Stimulated activated memory B cell treated with anti-CD40 and anti-IgM and Interleukin-4, amounts not matched to agents 10 μg/mL and 1 μg/mL and 100 μg/mL, for 72 hours (primary cell): ENCODE measurements at places on chromosomes 4 and X.

DNA sequence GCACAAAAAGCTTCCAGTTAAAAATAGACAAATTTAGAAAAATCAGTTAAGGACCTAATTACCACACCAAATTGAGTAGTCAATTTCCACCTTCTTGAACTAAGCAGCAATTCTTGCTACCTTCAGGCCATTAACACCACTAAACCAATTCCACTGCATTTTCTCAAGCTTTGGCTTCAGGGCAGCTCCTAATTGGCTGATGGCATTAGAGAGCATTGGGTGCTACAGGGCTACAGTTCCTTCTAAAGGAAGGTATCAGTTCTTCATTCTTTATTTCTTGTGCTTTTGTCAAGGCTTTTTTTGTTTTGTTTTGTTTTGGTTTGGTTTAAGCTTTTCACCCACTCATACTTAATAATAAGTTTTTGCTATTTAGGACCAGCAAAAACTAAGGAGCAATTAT, 90.2 kb upstream of the FAM241A start:
- H3K36me3 ChIP-seq, result no peaks in the 10 kb centered on the region
- ATAC-seq, result no peak
- H3K27ac ChIP-seq, result no peak overlapping the region

GRCh38 chr4:44638091-44638490, 13.3 kb downstream of the YIPF7 start:
- no peaks in the 10 kb centered on the region for H3K27me3 ChIP-seq
- no peak overlapping the region for H3K27ac ChIP-seq
- H3K4me3 ChIP-seq, result no peak overlapping the region
- no peak for ATAC-seq
- no peaks in the 10 kb centered on the region for H3K4me1 ChIP-seq
- no peaks in the 10 kb centered on the region for H3K36me3 ChIP-seq

GRCh38 chr4:76272073-76272472, 20.6 kb downstream of the FAM47E start:
- no peak for ATAC-seq
- H3K27me3 ChIP-seq, result peaks cover 35% of the 10 kb centered on the region
- H3K27ac ChIP-seq, result no peak overlapping the region

DNA sequence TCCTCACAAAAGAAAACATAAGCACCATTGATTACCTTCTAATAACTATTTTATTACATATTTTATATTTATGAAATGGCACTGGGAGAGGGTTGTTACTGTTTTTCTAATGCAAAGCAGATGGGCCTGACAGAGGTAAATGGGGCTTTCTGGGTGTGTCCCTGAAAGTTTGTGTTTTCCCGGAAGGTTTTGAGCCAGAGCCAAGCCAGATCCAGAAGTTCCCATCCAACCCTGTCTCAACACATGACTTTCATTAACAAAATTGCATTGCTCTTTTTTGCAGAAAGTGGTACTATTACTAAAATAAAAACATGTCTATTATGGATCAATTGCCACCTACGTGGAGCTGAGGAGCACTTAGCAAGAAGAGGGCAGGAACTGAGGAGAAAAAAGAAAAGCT, 181.3 kb downstream of the RAB28 start:
- no peak overlapping the region for H3K4me3 ChIP-seq
- no peaks in the 10 kb centered on the region for H3K4me1 ChIP-seq
- H3K36me3 ChIP-seq, result peaks cover 53% of the 10 kb centered on the region
- no peak for ATAC-seq

DNA sequence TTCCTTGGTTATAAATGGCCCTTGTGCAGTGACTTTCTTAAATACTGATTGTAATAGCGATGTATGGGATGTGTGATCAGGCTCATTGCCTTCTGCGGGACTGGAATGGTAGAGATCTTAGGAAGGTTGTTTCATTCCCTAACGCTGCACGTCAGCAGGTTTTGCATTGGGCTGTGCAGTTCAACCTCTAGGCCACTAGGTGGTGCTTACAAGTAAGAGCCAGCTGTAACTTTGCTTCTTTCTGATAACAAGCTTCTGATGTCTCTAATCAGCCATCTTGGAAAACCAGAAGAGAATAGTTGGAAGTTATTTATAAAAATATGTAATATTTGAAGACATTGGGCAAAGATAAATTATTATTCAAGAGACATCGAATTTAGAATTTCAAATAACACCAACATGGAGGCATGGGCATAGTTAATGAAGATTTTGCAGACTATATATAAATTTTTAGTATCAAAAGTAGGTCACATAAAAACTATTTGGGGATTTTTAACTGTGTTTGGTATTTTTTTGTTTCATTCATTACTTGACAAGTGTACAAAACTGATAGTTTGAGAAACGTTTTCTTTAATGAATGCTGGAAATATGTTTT, 339.7 kb upstream of the PCDH7 start:
- H3K27me3 ChIP-seq, result no peaks in the 10 kb centered on the region
- no peak for ATAC-seq
- no peak overlapping the region for H3K27ac ChIP-seq
- H3K4me3 ChIP-seq, result no peak overlapping the region

DNA sequence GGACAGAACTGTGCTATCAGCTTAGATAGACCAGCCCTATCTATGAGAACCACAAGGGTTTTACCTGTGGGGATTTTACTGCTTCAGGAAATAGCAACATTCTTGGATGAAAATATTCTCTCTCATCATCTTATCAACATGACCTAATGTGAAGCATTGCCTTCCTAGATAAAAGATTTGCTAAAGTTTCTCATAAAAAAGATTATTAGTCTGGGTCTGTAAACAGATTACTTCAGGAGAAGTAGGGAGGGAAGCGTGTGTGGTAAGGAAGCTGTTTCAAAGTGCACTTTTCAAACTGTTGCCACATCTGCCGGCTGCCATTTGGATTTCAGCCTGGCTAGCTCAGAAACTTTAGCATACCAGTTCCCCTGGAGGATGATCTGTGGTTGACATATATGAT, at the start of gene NOX1:
TSS of gene NOX1 (minus strand) at position 35 of the 400 bp plus-strand sequence. CDS start 220 bp downstream, outside the sequence.
- H3K4me1 ChIP-seq, result no peaks in the 10 kb centered on the region
- no peaks in the 10 kb centered on the region for H3K27me3 ChIP-seq
- no peaks in the 10 kb centered on the region for H3K36me3 ChIP-seq
- H3K27ac ChIP-seq, result no peak within 1 kb of the TSS
- ATAC-seq, result no peak

DNA sequence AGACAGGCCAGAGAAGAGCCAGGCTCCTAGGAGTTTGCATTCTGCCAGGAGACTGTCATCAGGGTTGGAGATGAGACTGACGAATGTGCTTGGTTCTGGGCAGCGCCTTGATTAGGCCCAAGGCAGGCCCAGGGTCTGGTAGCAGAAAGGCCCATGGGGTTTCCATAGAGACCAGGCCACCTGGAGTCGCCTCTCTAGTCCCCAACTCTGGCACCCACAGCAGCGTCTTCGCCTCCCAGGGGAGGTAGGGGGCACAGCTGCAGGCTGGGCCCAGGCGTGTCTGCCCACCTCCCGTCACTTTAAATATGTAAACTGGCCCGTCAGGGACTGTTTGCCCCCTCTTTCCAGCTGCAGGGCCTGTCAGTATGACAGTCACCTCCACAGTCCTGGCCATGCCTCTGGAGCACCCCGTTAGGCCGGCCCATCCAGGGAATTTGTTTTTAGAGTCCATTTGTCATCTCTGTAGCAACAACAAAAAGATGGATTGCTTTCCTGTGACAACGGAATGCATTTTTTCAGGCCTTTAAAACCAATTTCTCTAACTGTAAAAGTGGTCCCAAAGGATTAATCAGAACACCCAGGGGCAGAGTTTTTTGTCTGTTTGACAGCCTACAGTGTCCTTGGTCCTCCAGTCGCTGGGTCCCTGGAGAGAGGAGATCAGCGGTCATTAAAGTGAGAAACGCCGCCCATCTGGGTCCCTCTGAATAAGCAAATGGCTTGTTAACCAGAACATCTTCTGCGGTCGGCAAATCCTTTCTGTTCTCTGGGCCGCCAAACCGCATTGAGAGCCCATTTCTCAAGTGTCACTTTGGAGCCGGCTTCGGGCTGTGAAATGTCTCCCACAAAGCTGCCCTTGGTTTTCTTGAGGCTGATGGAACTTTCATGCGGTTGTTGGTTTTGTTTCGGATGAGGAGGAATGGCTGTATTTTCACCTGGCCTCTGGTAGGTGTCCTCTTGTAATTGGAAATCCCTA, 153.0 kb upstream of the PSAPL1 start:
- H3K27me3 ChIP-seq, result no peaks in the 10 kb centered on the region
- no peak for ATAC-seq
- H3K4me3 ChIP-seq, result no peak overlapping the region
- no peaks in the 10 kb centered on the region for H3K36me3 ChIP-seq

GRCh38 chrX:10750581-10750980, 130.2 kb upstream of the MID1 start:
- H3K4me1 ChIP-seq, result no peaks in the 10 kb centered on the region
- no peak for ATAC-seq
- no peak overlapping the region for H3K4me3 ChIP-seq
- no peaks in the 10 kb centered on the region for H3K27me3 ChIP-seq

DNA sequence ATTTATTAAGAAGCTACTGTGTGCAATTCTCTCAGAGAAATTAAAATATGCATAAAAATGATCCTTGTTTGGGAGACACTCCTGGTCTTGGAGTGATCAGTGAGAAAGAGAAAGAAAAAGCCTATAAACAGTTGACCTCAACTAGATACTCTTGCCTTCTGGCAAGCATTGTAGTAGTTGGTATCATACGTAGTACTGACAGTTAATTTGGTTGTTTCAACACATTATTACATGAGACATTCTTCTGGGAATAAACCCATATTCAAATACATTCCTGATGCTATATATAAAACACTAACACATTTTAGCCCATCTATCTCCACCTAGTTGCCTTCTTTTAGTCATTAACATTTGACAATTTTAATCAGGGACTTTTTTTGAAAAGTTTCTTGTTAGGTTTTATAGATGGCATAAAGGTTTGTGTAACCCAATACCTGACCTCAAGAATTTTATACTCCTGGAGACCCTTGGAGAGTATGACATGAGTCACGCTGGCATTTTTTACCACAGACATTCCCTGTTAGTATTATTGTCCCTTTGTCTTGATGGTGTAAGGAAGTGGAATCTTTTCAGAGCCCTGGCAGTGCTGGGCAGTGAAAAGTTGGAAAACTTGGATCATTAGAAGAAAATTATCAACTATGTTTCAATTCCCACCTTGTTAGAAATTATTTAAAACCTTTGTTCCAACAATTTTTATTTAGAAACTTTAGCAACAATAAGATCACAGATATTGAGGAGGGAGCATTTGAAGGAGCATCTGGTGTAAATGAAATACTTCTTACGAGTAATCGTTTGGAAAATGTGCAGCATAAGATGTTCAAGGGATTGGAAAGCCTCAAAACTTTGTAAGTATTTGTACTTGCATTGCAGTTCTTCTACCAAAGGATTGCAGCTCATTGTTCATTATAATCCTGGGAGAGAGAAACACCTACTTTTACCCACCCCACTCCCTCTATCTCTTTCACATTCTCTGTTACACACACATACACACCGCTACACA, 167.1 kb upstream of the PACRGL start:
- no peak overlapping the region for H3K4me3 ChIP-seq
- H3K4me1 ChIP-seq, result no peaks in the 10 kb centered on the region
- no peaks in the 10 kb centered on the region for H3K27me3 ChIP-seq
- H3K36me3 ChIP-seq, result no peaks in the 10 kb centered on the region
- no peak for ATAC-seq
- H3K27ac ChIP-seq, result no peak overlapping the region

DNA sequence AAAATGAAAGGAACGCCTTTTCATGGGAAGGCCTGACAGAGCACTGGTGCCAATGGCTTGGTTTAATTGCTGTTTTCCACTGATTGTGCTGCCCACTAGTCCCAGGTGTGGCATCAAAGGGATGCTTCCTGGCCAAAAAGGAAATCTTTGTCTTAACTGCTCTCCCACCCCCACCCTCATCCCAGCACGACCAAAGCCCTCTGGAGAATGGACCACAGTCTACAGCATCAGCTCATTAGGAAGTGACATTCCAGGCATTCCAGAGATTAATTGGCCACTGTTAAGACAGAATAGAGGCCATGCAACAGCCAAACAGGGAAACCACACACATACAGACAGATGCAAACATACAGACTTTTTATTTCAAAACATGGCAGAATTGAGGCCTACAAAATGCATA, 143.2 kb downstream of the LHFPL1 start:
- H3K27ac ChIP-seq, result no peak overlapping the region
- no peaks in the 10 kb centered on the region for H3K27me3 ChIP-seq
- no peak for ATAC-seq
- H3K36me3 ChIP-seq, result no peaks in the 10 kb centered on the region
- H3K4me1 ChIP-seq, result no peaks in the 10 kb centered on the region

GRCh38 chr4:2103843-2104547, 44.9 kb downstream of the NAT8L start:
- peaks cover 26% of the 10 kb centered on the region for H3K27me3 ChIP-seq
- peak; percentile 45 for ATAC-seq
- peaks cover 6% of the 10 kb centered on the region for H3K36me3 ChIP-seq
- no peak overlapping the region for H3K4me3 ChIP-seq
- no peak overlapping the region for H3K27ac ChIP-seq

- no peak overlapping the region for H3K27ac ChIP-seq
- H3K36me3 ChIP-seq, result no peaks in the 10 kb centered on the region
- H3K4me1 ChIP-seq, result no peaks in the 10 kb centered on the region
- H3K4me3 ChIP-seq, result no peak overlapping the region
- H3K27me3 ChIP-seq, result no peaks in the 10 kb centered on the region
- no peak for ATAC-seq
These were observed 1099.4 kb upstream of the IGFBP7 start for GRCh38 chr4:58209551-58209950.

DNA sequence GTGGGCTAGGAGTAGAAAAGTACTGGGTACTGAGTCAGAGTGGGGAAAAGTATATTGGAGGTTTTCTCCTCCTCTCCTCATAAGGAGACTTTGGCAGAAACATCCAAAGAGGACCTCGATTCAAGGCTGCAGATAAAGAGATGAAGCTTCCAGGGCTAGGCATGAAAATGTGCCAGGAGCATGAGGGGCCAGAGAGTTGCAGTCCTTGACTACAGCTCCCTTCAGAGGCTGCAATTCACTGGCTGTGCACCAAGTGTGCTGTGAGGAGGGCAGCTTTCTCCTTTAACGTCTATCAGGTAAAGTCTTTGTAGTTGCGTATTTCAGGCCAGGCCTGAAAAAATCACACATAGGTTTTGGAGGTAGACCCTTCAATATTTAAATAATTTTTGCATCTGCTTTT, 174.9 kb upstream of the VEGFC start:
- no peaks in the 10 kb centered on the region for H3K27me3 ChIP-seq
- no peak overlapping the region for H3K27ac ChIP-seq
- ATAC-seq, result no peak
- H3K36me3 ChIP-seq, result no peaks in the 10 kb centered on the region
- H3K4me3 ChIP-seq, result no peak overlapping the region

- H3K27me3 ChIP-seq, result peaks cover 9% of the 10 kb centered on the region
- H3K27ac ChIP-seq, result no peak overlapping the region
- no peak overlapping the region for H3K4me3 ChIP-seq
- no peak for ATAC-seq
These were observed 56.6 kb upstream of the WDR1 start for GRCh38 chr4:10173037-10173753.

DNA sequence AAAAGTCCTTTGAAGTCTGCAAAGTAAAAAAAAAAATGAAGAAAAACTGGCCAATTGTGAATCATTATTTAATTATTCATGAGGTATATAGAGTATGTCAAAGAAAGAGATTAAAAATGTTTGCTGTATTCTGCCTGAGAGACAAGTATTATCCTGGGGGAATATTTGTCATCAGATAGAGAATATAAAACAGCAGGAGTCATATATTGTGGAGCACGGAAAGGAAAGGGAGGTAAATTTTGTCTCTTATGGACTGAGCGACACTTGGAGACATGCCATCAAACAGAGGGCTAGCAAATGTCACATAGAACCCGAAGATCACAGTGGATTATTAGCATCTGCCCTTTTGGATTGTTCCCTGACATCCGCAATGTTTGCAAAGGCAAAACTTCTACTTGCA, 39.2 kb upstream of the FAT1 start:
- no peaks in the 10 kb centered on the region for H3K4me1 ChIP-seq
- no peaks in the 10 kb centered on the region for H3K27me3 ChIP-seq
- no peak for ATAC-seq
